GM12891 (cell line): ENCODE measurements at places on chromosomes 4 and X.

GRCh38 chrX:12379671-12380070, 241.4 kb downstream of the FRMPD4 start:
- no peak for DNase-seq

DNA sequence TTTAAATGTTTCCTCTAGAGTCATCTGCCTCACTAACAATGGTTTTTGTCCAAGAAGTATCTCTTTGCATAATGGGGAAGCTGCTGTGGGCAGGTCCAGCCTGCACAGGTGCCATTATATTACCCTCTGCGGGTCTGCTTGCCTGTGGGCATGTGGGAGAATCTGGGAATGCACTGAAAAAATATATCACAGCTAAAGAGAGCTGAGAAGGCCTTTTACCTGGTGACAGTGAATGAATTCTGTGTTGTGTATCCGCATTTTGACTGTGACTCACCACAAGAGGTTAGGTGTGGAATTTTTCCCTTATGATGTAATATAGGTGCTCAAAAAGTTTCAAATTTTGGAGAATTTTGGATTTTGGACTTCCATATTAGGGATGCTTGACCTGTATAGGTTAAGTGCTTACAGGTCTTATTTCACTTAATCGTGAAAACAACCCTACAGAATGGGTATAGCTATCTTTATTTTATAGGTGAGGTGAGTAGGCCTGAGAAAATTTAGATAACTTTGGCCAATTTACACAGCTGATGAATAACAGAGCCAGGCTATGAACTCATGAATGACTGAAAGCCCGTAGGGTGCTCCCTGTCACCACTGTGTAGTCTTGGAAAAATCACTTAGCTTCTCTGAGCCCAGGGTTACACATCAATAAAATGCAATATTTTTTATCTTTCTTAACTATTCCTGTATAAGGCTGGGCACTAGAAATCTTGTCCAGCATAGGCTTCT, 198.0 kb upstream of the EPHA5 start:
- no peak for DNase-seq

DNA sequence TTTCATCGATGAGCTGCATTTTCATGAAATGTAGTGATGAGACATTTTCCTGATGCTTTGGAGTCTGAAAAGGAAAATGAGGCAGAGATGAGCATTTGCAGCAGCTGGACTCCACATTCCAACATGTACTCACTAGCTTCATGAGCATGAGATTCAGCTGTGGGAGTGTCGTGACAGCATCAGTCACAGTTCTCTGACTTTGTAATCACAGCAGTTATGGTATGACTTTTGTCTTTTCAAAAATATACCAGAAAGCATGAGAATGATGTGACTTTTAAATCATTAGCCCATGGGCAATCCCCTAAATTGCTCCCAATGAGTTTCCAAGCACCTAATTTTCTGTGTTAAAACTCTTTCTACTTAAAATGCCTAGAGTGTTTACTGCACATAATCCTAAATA, 18.3 kb upstream of the MSL3 start:
- no peak for DNase-seq

DNA sequence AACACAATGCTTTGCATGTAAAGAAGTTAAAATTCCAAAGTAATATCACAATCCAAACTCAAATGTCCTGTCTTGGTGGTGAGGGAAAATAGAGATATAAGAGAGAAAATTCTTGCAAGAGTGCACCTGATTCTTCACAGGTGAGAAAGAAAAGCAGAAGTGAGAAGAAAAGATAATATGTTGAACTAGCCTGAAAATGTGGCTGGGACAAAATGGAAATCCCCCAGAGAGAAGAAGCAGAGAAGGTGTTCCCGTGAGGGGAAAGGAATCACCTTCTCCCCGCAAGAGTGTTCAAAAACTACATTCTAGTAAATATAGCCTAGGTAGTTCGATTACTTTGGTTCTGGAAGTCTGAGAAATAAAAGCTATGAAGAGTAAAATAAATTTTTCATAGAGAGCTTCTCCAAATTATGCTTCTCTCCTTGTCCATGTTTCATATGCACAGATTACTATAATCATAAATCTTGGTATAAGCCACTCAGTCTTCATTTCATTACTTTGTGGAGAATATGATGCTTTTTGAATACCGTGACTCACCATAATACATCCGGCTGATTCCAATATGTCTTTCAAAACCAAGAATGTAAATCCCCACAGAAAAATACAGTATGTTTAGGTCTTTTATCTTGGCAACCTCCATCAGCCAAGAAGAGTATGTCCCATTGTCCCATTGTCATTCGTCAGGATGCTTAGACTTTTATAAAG, 63.1 kb downstream of the COX18 start:
- DNase-seq: no peak

- DNase-seq: no peak
These were observed 123.4 kb downstream of the FAM13A start for GRCh38 chr4:88933414-88934160.

DNA sequence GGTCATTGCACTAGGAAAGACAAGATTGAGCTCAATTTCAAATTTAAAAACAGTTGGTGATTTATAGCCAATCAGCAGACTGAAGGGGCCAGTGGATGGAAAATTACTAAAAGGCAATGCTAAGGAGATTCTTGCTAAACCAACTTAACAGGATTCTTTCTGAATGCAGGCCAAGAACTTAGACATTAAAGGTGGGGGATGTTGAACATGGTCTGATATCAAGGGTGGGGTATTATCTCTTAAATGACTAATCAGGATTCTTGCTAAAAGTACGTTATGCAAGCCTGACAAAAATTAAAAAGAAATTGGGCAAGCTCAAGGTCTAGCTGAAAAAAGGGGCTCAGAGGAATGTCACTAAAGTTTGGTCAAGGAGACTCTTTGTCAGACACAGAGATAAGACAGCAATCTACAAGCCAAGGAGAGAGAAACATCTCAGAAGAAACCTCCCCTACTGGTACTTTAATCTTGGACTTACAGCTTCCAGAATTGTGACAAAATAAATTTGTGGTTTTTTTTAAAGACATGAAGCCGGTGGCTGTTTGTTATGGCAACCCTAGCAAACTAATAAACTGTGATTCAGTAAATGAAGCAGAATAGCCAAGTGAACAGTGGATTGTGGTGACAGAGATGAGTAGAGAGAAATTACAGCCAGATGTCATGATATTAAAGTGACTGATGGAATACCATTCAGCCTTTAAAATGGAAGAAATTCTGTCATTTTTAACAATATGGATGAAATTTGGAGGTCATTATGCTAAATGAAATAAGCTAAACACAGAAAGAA, 120.3 kb upstream of the KLHL4 start:
- no peak for DNase-seq
